Neural progenitor cell (in vitro differentiated cells): ENCODE measurements at places on chromosomes 1 and 21.

DNA sequence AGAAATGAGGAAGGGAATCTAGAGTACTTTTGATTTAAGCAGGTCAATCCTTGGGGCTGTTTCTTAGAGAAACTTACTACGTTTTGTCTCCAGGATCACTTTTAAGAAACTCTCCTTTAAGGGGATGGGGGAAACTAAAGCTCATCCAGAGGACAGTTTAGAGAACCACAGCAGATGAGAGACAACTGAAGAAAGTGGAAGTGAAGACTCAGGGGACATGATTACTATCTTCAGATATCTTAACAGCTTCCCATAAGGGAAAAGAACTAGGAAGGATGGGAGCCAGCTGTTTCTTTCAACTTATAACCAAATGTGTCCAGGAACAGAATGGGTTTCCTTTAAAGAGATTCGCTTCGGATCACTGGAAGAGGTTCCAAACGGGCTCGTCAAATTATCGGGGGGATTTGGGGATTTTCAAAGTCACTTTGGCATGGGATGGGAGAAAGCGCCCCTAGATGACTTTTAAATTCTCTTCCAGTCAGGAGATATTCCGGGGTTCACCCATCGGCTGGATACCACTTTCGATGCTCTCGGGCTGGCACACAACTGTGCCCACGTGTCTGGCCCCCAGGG, 1.2 kb downstream of the SCMH1 start:
- no peak for DNase-seq

DNA sequence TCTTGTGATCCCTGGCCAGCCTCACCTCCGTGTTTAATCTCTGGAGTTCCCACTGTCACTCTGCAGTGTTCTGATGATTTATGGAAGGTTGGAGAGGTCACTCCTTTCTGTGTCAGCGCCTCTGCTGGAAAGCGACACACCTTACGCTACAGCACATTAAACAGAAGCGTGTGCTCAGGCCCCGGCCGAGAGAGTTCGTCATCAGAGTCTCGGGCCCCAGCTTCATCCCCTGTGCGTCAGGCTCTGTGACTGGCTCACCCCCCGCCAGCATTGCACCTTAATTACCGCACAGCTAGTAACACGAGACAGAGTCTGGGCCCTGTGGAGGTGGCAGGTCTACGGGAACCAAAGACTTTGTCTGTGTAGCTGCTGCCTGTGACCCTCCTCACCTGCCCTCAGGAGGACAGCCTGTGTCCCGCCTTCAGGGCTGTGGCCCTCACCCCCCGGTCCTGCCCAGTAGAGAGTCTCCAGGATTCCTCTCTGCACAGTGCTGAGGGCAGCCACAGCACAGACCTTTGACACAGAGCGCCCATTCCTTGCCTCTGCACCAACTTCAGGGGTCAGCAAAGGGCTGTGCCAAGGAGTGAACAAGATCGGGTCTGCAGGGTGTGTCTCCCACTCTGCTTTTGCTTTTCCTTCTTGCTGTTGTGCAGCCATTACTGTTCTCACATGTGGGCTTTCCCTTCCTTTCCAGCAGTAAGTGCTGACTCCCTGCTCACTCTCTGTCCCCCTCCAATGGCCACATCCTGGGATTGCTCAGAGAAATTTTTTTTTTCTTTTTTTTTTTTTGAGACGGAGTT, 157.6 kb downstream of the PGBD5 start:
- peak; percentile 78 for DNase-seq

DNA sequence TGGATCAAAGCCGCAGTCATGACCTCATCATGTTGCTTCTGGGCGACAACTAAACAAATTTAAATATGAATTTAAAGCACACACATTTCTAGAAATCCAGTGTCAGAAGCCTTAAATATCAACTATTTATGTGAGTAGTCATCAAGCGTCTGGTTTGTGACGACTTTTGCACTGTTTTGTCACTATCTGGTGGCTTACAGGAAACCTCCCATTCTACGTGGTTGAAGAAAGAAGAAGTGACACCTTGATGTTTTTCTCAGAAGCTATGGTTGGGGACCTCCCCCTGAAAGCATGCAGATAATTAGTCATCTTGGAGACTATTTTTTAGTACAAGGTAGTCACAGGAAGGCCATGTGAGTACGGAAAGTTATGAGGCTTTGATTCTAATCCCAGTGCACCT, 58.5 kb downstream of the TENT5C start:
- DNase-seq: no peak

GRCh38 chr1:232904131-232904530, 46.3 kb upstream of the NTPCR start:
- DNase-seq: no peak

DNA sequence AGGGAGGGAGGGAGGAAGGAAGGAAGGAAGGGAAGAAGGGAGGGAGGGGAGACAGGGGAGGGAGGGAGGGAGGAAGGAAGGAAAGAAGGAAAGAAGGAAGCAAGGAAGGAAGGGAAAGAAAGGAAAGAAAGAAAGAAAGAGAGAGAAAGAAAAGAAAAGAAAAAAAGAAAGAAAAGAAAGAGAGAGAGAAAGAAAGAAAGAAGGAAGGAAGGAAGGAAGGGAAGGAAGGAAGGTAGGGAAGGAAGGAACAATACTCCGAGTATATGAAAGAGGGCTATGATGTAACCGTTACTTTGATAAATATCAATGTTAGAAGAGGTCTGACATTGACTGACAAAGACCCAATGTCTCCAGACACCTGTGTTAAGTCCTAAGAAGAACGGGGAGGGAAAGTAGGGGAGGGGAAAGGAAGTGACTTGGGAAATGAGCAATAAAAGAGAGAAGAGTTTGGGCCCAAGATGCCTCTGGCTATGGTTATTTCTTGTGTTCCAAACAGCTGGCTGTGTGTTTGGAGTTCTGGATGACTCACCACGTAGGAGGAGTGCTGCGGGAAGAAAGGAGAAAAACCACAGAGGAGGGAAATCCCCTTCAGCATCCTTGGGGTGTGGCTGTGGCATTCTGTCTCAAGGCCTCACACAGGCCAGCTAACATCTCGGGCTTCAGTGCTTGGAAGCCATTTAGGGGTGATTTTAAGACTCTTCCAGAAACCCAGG, 37.0 kb upstream of the RXRG start:
- DNase-seq: no peak

DNA sequence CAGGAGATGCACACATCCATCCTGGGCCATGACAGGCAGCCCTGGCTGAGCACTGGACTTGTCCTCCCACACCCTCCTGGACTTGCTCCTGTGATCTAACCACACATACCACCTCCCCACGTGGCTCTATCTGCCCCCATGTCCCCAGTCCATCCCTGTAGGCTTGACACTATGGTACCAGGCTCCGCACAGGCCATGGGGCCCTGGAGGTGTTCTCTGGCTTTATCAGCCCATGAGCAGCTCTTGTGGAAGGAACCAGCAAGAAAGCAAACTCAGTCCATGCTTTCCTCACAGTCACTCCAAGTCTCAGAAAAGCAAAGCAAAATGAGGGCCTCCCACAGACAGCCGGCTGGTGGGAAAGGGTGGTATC, 61.6 kb downstream of the CD46 start:
- no peak for DNase-seq
